Activated naive CD8-positive, alpha-beta T cell treated with anti-CD3 and anti-CD28 coated beads, Interleukin-2, amount 10 ng/mL, durations not matched to agents 7 days and 5 days (primary cell): ENCODE measurements at places on chromosomes 12 and 14.

GRCh38 chr12:12582895-12583303 lies 20.2 kb upstream of the DUSP16 start:
- no peak for DNase-seq

- no peak for DNase-seq
These were observed 10.5 kb downstream of the RASSF9 start for GRCh38 chr12:85825746-85826145.

DNA sequence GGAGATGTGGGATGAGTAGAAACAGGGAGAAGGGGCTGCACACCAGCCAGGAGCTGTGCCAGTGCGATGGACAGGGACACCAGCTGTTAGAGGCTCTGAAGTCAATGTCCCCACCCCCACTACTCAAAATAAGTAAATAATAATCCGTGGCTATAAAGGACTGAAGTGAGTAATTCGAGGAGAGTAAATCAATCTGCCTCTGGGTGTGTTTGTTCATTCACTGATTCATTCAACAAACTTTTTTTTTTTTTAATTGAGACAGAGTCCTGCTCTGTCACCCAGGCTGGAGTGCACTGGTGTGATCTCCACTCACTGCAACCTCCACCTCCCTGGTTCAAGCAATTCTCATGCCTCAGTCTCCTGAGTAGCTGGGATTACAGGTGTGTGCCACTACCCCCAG lies 363.6 kb downstream of the TMEM132D start:
- DNase-seq: no peak

DNA sequence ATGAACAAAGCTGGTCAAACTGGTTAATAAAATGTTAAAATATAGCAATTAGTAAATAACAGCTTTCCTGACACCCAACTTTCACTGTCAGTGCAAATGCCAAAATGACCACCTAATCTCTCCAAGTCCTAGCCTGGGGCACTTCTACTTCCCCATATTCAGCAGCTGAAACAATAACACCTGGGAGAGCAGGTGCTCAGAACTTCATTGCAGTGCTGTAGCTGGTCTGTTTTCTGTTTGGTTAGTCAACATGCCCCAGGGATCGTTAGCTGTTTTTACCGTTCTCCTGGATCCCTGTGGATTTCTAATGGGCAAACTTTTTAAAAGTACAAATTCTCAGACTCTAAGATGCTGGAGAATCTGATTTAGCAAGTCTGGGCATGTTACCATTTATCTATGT lies 759.7 kb downstream of the GALC start:
- DNase-seq: no peak

GRCh38 chr12:91565246-91565645 lies 382.6 kb upstream of the DCN start:
- DNase-seq: no peak

GRCh38 chr14:92768795-92769194 lies 20.4 kb upstream of the LGMN start:
- DNase-seq: no peak

DNA sequence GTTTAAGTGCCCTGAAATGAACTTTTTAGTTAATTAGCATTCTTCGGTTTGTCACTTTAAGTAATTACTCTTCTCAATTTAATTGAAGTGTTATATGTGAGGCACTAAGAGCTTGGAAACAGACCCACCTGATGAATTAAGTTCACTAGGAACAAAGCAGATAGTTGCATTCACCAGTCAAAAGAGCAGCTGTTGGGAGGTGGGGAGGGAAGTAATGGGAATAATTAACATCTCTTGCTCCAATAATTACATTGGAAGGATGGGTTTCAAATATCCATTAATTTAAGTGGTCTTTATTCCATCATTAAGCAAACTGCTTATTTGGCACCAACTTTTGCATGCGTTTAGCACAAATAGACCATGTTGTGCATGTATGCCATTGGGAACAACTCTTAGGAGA lies 667.2 kb downstream of the GALC start:
- no peak for DNase-seq

- no peak for DNase-seq
These were observed 127.0 kb downstream of the GCH1 start for GRCh38 chr14:54775486-54776140.

DNA sequence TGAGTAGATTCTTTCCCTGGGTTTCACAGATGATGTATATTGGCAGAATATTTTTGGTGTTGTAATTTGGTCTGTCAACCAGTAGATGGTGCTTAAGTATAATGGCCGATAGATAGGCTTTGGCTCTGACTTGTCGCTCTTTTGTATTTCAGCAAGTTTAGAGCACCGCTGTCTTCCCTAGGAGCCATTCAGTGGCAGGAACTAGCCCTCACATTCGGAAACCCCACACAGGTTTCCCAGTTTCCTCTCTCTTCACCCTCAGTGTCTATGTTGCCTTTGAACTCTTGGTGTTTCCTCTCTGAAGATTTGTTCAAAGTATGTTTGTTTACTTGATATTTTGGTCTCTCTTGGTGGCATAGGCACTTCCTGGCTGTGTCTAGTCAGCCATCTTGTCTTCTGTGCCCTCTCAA lies 102.2 kb downstream of the GPHN start:
- DNase-seq: no peak

DNA sequence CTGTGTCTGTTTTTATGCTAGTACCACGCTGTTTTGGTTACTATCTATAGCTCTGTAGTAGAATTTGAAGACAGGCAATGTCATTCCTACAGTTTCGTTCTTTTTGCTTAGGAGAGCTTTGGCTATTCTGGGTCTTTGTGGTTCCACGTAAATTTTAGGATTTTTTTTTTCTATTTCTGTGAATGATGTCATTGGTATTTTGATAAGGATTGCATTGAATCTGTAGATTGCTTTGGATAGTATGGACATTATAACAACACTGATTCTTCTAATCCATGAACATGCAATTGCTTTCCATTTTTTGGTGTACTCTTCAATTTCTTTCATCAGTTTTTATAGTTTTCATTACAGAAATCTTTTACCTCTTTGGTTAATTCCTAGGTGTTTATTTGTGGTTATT lies 345.2 kb downstream of the TMEM121 start:
- no peak for DNase-seq

GRCh38 chr14:44170101-44170500 lies 337.0 kb downstream of the FSCB start:
- DNase-seq: no peak

DNA sequence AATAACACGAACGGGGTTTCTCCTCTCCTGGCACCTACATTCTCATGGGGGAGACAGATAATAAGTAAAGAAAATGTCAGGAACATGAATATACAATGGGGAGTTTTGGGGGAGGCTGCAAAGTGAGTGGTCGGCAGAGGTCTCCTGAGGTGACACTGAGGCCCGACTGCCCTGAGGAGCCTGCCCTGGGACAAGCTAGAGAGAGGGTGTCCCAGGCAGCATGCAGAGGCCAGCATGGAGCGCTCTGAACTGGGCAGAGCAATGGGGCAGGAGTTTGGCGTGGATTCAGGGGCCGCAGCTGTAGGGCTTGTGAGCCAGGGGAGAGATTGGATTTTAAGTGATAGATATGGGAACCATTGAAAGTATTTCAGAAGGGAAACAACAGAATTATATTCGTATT lies 320.5 kb downstream of the CACNA1C start:
- DNase-seq: no peak

DNA sequence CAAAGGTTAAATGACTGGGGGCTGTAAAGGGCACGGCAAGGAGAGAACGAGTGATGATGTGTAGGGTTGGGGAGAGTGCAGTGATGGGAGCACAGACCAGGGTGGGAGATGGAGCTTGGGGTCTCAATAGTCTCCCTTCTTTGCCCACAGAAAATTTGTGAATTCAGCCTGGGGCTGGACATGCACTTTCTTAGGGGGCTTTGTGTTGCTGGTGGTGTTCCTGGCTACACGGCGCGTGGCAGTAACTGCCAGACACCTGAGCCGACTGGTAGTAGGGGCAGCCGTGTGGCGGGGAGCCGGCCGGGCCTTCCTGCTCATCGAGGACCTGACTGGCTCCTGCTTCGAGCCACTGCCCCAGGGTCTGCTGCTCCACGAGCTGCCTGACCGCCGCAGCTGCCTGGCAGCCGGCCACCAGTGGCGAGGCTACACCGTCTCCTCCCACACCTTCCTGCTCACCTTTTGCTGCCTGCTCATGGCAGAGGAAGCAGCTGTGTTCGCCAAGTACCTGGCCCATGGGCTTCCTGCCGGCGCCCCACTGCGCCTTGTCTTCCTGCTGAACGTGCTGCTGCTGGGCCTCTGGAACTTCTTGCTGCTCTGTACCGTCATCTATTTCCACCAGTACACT lies 1.7 kb downstream of the FITM1 start:
- peak; percentile 43 for DNase-seq

DNA sequence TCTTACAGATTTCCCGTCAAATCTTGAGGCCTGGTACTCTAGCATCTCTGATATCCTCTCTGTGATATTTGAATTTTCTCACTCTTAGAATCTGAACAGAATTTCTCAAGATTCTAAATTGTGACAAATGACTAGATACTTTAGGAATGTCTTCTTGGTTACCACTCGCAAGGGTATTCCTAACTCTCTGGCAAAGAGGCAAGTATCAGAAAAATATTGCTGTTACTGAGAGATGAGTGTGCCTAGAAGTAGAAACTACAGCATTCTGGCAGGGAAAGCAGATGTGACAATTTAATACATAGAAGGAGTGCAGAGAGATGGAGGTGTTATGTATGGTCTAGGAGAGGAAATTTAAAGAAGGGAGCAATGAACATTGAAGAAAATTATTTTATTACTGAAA lies 467.8 kb downstream of the LRIG3 start:
- DNase-seq: no peak

- DNase-seq: no peak
These were observed 200.3 kb upstream of the PLEKHG7 start for GRCh38 chr12:92502417-92503028.

- DNase-seq: peak; percentile 72
These were observed 450 bp downstream of the BLTP3B start for GRCh38 chr12:100141998-100142850.

GRCh38 chr14:69537900-69538299 lies 36.8 kb downstream of the CCDC177 start:
- DNase-seq: no peak

DNA sequence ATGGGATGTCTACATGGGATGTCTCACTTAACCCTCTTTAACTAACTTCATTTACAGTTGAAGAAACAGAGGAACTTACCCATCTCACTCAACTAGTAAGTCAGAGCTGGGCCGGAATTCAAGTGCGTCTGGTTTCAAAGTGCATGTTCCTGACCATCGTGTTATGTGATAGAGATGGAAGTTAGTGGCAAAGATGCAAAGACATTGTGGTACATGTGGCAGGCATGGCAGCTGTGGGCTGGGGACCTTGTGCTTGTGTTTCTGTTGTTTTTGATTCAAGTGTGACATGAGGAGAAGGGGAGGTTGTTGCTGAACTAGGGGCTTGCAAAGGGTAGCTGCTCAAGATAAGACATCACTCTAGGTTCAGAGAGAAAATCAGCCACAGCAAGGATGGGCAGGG lies 2.3 kb upstream of the KRT74 start:
- DNase-seq: no peak

DNA sequence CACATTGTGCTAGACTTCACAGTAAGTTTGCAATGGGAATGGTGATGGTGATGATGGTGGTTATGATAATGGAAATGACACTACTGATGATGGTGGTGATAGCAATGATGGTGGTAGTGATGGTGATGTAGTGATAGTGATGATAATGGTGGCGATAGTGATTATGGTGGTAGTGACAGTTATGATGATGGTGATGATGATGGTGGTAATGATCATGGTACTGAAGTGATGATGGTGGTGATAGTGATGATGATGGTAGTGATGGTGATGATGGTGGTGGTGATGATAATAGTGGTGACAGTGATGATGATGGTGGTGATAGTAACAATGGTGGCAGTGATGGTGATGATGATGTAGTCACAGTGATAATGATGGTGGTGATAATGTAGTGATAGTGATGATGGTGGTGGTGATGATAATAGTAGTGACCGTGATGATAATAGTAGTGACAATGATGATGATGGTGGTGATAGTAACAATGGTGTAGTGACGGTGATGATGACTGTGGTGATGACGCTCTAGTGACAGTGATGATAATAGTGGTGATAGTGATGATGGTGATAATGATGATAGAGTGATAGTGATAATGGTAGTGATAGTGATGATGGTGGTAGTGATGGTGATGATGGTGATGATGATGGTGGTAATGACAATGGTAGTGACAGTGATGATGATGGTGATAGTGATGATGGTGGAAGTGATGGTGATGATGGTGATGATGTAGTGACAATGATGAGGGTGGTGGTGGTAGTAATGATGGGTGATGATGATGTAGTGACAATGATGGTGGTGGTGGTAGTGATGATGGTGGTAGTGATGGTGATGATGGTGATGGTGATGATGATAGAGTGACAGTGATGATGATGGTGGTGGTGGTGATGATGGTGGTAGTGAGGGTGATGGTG lies 222.9 kb upstream of the PWP1 start:
- no peak for DNase-seq

- DNase-seq: no peak
These were observed 118.1 kb downstream of the CMAS start for GRCh38 chr12:22164139-22164538.

- DNase-seq: no peak
These were observed 3.5 kb downstream of the KICS2 start for GRCh38 chr12:64218597-64218996.

- DNase-seq: no peak
These were observed 4.8 kb upstream of the LMNTD1 start for GRCh38 chr12:25557830-25558436.

GRCh38 chr14:90288651-90289355 lies 32.5 kb downstream of the PSMC1 start:
- DNase-seq: no peak

DNA sequence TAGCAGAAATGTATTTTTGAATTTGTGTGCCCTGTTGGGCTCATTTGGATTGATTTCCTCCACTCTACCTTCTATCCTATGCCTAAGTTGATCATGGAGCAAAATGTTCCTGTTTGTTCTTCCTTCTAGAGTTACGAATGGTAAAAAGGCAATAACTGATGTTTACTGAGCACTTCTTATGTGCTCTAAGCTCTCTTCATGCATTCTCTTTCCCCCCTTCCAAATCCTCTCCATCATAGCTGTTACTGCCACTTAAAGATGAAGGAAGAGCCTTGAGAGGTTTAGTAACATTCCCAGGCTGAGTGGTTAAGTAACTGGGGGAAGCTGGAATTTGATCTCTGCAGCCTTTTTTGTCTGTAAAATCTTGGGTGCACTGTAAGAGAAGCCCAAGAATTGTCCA lies 60.1 kb downstream of the CHST11 start:
- no peak for DNase-seq

DNA sequence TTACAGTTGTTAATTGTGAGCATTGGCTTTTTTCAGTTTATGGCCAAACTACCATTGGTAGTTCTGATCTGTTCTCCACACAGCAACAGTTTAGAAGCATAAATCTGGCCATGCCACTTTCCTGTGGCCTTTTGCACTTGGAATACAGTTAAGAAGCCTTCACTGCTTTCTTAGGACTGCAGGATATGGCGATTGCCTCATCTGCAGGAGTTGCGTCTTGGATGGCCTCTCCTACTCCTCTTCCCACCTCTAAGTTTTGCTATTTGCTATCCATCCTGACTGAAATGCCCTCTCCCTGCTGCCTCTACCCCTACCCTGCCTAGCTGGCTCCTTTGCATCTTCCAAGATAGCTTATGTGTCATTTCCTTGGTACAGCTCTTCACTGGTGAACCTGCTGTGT lies 12.8 kb upstream of the BMAL2 start:
- DNase-seq: no peak

GRCh38 chr12:124706363-124706762 lies 139.0 kb upstream of the NCOR2 start:
- DNase-seq: no peak
